ENCODE measurements at places on chromosomes 13 and 19.

DNA sequence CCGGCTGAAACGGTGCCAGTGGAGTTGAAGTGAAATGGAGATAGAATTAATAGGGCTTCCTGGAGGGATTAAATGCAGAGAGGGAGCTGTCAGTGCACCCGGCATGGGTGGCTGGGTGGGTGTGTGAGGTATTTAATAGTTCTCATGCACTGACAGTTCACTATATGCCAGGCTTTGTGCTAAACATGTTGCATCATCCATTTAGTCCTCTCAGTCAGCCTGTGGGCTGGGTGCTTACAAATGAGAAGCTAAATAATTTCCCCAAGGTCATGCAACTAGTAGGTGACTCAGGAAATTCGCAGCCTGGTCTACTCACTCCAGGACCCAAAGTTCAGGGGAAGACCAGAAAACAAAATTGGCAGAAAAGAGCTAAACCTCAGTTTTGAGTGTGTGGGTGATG lies 63.5 kb upstream of the SPATA13 start:
- no peak for DNase-seq

DNA sequence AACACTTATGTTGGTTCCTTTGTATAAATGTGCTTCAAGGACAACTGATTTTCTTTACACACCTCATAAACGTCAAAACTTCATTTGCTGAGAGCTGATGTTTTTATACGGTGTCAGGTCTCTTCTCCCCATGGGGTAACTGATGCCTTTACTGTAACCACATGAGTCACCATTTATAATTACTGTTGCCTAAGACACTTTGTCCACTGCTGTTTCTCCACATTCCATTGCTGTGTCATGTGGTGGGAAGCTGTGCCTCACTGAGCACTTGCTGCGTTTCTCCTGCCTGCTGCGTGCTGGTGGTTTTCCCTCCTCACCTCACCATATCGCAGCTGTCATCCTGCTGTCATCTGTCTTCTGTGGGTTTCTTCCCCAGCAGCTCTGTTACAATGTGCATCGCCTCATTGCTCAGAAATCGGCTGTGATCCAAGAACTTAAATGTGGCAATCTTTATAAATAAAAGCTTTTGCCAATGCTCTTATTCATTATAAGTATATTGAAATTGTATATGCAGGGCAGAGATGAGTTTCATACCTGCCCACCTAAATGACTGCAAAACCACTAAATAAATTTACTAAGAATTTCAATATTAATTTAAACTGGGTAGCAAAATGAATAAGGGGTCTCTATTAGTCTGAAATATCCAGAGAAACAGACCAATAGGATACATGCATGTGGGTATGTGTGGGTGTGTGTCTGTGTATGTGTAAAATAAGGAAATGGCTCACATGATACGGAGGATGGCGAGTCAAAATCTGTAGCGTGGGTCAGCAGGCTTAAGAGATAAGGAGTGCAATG lies 547.0 kb upstream of the SLITRK5 start:
- DNase-seq, result peak; percentile 95

DNA sequence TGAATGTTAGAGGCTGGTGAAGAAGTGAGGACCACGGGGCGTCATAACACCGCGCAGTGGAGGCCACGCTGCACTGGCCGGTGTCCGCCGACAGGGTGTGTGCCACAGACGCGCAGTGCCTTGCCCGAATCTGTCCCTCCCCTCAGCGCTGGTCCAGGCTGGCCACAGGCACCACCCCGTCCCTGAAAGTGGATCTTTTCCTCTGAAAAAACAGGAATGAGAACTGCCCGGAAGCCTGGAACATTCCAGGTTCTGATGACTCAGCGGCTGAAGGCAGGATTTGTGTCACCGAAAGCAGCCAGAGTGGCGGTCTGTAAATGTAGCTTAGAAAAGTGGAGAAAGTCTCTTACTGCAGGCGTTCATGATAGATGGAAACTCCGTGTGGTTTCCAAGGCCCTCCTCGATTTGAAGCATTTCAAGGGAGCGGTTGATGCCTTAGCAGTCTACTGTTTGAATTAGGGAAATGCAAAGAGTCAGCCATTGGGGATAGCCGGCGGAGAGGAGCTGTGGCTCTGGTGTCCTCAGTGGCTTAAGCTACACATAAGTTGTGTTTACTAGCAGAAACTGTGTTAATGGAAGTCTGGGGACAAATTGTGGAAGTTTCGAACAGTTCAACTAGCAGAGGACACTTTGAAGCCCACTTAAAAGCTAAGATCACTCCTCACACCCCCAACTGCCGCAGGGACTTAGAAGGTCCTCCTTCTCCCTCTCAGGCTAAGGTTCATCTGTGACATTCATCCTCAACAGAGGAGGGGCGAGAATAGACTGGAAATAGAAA lies 70.8 kb downstream of the NUFIP1 start:
- DNase-seq, result peak; percentile 88

DNA sequence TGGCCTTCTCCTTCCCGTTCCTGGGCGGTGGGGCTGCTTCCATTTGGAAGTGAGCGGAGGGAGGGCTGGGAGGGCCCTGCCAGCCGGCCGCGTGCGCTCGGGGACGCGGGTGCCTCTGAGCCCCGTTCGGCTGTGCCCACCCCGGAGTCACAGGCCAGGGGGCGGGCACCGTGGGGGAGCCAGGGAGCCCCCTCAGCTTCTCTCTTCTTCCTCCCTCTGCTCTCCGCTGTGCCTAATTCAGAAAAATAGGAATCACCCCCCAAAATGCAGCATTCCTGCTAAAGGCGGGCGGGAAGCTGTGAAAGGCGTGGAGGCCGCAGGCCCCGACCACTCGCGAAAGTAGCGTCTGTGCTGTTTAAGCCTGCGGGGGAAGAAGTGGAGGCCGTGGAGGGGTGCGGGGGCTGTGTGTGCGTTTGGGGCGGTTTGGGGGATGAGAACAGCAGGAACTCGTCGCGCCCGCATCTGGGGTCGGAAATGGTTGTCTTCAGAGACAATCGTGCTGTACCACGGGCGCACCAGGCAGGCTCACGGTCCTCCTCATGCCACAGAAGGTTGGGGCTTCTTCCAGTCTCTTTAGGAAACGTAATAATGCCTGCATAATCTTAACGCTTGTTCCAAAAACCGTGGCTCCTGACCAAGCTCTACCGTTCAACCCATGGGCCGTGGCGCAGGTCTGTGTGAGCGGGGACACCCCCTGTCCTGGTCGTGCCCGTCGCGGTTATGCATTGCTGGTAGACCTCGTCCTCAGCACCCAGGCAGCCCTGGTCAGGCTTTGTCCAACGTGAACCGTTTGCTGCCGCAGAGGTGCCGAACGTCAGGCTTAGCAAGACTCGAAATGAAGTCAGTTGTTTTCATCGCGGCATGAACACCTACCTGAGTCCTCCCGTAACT lies 110.4 kb upstream of the SOX1 start:
- no peak for DNase-seq

GRCh38 chr13:59458908-59459579 lies 704.7 kb downstream of the DIAPH3 start:
- DNase-seq, result no peak

Measured in fibroblast of skin of left biceps (primary cell).